ENCODE measurements at places on chromosomes 11 and 22.

DNA sequence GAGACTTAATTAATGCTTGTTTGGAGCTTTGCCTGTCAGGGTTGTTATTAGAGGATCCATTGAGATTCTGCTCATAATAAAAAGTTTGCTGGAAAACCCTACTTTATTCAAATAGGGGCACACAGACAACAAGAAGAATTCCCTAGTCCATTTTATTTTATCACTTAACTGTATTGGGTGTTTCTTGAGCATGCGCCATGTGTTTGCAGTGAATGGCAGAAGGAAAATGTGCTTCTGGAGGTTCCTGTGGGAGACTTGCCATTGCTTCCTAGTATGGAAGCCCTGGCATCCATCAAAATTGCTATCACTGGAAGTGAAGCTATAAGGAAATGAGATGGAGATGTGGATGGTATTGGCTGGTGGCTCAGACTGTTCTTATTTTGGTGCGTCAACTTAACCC is 106.6 kb upstream of the GALNT18 start:
- DNase-seq = no peak

DNA sequence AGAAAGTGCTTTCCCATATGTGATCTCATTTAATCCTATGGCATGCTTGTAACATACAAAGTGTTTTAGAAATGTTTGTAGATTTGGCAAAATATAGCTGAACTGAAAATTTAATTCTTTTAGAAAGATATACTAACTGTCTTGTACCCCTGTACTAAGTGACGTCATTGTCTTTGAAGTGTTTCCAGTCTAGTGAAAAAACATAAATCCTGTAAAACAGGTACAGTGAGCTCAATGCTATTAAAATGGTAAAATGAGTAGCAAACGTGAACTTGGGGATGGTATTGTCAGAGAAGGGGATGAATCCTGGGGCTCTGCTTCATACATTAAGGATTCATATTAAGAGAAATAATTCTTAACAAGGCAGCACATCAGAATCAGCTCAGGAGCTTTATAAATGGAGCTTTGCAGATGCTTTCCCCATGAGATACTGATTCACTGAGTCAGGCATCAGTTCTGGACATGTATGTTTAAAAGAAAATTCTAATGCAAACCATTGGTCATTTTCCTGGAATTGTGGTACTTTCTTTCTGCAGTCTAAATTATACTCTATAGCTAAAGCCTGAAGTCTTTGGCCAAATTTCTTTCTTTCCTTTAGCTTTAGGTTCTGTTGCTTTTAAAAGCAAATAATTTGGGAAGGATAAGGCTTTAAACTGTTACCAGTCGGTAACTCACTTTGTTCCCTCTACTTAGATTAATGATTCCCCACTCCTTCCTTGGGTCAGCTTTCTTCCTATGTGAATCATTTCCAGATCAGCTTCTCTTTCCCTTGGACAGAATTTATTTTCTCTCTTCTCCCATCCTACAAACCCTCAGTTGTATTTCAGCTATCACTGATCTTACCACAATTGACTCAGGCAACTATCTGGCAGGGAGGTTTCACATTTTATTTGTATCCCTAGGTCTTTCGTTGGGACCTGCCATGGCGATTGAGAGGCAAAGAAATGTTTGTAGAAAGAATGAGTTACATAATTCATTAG is 57.5 kb upstream of the DDI1 start:
- no peak for DNase-seq

DNA sequence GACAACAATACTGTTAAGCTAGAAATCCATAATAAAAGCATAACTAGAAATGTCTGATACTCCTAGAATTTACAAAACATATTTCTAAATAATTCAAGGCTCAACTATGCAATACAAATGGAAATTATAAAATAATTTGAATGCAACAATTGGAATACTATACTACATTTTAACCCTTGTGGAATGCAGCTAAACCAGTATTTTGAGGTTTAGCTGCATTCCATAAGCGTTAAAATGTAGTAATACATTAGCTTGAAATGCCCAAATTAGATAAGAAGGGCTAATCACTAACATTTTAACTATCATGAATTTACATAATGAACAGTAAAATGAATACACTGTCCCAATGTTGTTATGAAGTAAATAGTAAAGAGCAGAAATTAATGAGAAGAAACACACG is 617.2 kb upstream of the CHORDC1 start:
- no peak for DNase-seq

GRCh38 chr11:65958291-65958690 is 3.2 kb upstream of the SART1 start:
- DNase-seq = no peak

- no peak for DNase-seq
Measured at GRCh38 chr22:32665676-32666075, 135.8 kb upstream of the TIMP3 start.

- no peak for DNase-seq
Measured at GRCh38 chr11:132240374-132240773, 870.0 kb downstream of the NTM start.

- DNase-seq = no peak
Measured at GRCh38 chr11:122559734-122560382, 95.7 kb upstream of the UBASH3B start.

DNA sequence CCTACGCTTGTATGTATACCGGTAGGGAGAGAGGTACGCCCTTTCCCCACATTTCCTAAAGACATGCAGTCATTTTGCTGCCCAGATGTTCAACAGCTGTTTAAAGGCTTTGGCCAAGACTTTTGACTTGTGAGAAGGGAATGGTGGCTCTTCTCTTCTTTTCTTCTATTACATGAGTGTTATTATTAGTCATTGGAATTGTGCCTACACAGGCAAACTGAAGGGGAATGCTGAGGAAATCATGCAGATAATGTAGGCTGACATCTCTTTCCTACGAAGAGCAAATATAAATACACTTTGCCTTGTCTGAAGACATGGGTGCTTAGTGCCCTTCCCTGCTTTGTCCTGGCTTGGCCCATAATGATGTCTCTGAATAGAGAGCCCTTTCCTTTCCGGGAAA is 194.3 kb upstream of the NARS2 start:
- DNase-seq = no peak

DNA sequence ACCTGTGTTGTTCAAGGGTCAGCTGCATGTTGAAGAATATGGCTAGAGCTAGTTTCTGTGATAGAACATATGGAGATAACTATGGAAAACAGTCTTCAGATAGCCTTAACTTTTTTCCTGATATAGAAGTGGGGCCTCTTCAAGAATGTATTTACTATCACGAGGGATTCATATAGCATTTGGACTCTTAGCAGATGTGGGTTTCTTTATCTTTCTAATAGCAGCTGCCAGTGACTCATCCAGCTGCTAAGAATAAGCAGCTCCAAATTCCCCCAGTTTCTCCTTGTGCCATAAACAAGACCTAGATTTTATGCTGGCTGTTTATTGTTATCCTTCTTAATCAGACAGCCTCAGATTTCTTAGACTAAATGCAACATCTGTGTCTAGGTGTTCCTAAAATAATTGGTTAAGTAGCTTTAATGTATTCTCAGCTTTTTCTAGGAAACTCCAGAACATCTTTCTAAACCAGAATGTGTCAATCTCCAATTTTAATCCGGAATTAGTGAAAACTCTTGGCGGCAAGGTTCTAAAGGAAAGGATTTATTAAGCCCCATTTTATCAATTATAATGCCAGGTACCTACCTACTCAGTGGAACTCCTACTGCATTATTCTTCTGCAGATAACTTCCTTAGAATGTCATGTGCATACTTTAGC is 119.8 kb downstream of the CSTPP1 start:
- no peak for DNase-seq

- DNase-seq = no peak
Measured at GRCh38 chr11:9716275-9717039, 52.6 kb downstream of the SWAP70 start.

GRCh38 chr11:19652623-19653375 is 59.8 kb upstream of the NAV2 start:
- no peak for DNase-seq

GRCh38 chr11:45663486-45664375 is 1.7 kb downstream of the CHST1 start:
- no peak for DNase-seq

DNA sequence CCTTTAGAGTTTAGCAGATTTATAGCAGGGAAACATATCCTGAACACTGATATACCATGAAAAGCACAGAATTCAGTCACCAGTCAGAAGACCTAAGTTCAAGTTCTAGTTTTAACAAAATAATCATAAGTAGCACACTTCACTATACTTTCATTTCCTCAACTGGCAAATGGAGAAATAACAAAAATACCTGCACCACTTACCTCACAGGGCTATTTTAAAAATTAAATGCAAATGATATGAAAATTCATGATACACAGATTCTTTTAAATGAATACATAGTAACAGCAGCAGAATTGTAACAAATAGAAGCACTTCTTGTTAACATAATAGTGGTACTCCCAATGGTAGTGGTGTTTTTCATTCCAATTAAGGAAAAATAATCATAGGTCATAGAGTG is 139.0 kb downstream of the FCHSD2 start:
- no peak for DNase-seq

GRCh38 chr11:119584193-119585042 is 144.6 kb downstream of the NECTIN1 start:
- no peak for DNase-seq
